ENCODE measurements at places on chromosomes 2 and 18. TPM values are rescaled to one million over a fixed set of nuclear protein-coding genes. Genes with fewer than 3 reads are reported as not detected.
A peak's percentile ranks its signal among the peaks of the same experiment; 100 is the strongest.

The CRYBA2 gene
- polyA plus RNA-seq: 0.63 TPM

The INPP5D gene
- 22.6 TPM for polyA plus RNA-seq

DNA sequence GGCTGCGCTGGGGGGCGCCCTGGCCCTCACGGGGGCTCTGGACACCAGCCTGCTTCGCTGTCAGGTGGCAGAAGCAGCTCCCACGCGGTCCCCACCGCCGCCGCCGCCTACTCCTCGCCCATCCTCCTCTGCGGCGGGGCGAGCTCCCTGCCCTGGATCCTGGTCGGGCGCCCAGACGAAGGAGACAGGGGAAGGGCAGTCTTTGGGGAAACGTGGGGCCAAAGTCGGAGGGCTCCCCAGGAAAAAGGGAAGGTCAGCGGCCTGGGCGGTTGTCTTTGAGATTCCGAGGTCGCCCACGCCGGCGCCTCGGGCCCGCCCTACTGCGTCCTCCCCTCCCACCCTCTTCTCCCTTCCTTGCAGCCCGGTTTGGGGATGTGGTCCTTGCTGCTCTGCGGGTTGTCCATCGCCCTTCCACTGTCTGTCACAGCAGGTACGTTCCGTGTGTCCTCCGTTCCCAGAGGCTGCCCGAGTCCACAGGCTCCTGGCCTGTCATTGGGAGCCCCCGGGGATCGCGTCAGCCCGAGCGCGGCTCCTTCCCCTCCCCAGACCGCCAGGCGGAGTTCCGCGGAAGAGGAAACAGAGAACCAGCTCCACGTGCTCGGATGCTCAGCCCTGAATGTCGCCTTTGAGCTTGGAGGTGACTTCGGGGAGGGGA is 800 bp downstream of the IL1RL2 start:
- H3K4me3 ChIP-seq: peak overlapping the region; percentile 45
- H3K4me1 ChIP-seq: peaks cover 16% of the 10 kb centered on the region
- H3K36me3 ChIP-seq: no peaks in the 10 kb centered on the region
- H3K27ac ChIP-seq: no peak overlapping the region
- peaks cover 28% of the 10 kb centered on the region for H3K27me3 ChIP-seq
- peak; percentile 13 for DNase-seq

GRCh38 chr2:201790291-201790690 is 9.6 kb upstream of the ALS2 start:
- H3K27ac ChIP-seq: no peak overlapping the region
- DNase-seq: no peak
- no peaks in the 10 kb centered on the region for H3K4me1 ChIP-seq
- H3K4me3 ChIP-seq: no peak overlapping the region
- H3K36me3 ChIP-seq: no peaks in the 10 kb centered on the region
- no peaks in the 10 kb centered on the region for H3K27me3 ChIP-seq

GRCh38 chr2:51028829-51029228 is 3.1 kb downstream of the NRXN1 start:
- H3K4me3 ChIP-seq: peak overlapping the region; percentile 84
- H3K27me3 ChIP-seq: no peaks in the 10 kb centered on the region
- peak overlapping the region; percentile 83 for H3K27ac ChIP-seq
- DNase-seq: no peak
- H3K36me3 ChIP-seq: peaks cover 14% of the 10 kb centered on the region
- H3K4me1 ChIP-seq: peaks cover 16% of the 10 kb centered on the region

The KCTD1 gene
- polyA plus RNA-seq: 46.7 TPM

The NOSTRIN gene
- polyA plus RNA-seq: 11.4 TPM

- no peak overlapping the region for H3K4me3 ChIP-seq
- no peak overlapping the region for H3K27ac ChIP-seq
- H3K4me1 ChIP-seq: no peaks in the 10 kb centered on the region
- H3K36me3 ChIP-seq: no peaks in the 10 kb centered on the region
- no peaks in the 10 kb centered on the region for H3K27me3 ChIP-seq
Measured at GRCh38 chr2:228038967-228039366, 142.5 kb downstream of the SPHKAP start.

- no peaks in the 10 kb centered on the region for H3K36me3 ChIP-seq
- DNase-seq: no peak
- H3K4me1 ChIP-seq: peaks cover 3% of the 10 kb centered on the region
- no peaks in the 10 kb centered on the region for H3K27me3 ChIP-seq
- no peak overlapping the region for H3K27ac ChIP-seq
Measured at GRCh38 chr18:52716973-52717372, 377.0 kb downstream of the DCC start.
